ENCODE measurements at places on chromosomes 12 and 14.

DNA sequence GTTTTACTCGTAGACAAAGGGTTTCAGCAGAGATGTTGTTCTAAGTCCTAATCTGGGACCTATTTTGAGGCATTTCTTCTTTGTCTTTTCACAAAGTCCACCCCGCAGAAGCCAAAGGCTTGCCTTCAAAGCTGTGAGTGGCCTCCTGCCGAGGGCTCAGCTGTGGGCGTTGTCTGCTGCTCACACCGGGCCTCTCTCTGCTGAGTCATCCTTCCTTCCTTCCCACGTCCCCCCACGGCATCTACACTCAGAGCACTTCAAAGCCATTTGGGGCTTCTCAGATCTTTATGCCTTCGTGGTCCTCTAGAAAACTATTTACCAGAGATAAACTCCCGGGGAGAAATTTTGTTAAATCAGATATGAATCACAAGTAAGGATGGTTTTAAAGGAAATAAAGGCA, 115.9 kb upstream of the TMPO start:
- DNase-seq: peak; percentile 59

DNA sequence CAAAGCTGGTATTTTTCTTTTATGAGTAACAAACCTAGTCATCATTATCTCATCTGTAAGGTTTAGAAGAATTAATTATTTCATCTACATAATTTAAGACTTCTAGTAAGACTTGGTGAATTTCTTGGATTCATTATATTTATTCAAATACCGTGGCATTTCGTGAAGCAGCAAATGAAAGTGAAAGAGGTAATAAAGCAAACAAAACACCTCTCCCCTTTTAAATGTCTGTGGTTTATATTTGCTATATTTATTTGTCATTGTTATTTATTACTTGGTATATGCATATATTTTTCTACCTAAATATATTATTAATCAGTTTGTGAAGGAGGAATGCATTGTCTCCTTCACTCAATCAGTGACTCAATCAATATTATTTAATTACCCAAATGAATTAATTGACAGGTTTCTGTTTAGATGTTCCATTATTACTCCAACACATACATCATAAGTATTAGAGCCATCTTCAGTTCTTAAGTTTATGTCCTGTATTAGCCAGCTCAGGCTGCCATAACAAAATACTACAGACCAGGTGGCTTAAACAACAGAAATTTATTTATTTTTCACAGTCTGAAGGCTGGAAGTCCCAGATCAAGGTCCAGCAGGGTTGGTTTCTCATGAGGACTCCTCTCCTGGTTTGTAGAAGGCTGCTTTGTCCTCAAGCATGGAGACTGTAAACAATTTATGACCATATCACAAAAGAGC, 6.6 kb downstream of the CFAP54 start:
- DNase-seq: no peak

GRCh38 chr12:58296863-58297262, 355.5 kb downstream of the ATP23 start:
- no peak for DNase-seq

- no peak for DNase-seq
Measured at GRCh38 chr12:79688376-79689060, 2.2 kb downstream of the PAWR start.

DNA sequence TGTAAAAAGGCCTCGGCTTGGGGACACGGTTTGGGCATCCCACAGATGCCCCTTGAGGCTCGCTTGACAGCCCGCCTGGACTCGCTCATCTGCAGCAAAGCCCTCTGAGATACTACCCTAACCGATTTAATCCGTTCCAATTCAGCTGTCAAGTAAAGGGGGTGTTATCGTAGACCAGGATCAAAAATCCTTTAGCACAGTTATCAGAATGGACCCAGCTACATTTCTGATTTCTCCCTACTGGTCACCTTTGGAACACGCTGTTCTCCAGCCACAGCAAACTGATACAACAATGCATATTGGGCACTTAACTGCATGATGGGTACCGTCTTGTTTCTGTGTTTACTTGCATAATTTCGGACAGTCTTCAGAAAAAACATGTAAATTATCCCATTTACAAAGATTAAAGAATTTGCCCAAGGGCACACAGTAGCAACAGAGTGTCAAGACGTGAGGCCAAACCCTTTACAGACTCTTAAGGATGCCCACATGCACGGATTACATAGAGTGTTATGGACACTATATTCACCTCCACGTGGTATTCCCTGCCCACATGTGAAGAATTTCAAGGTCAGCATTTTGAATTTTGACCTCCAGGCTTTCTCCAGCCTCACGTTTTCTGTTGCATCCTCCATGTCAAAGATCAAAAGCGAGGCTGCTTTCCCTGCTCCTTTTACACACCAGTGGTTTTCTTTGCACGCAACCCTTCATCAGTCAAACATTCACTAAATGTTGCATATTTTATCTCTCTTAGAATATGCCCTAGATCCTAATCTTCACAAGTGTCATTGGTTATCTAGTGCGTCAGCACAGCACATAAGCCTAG, 3.2 kb upstream of the DUSP6 start:
- DNase-seq: no peak

DNA sequence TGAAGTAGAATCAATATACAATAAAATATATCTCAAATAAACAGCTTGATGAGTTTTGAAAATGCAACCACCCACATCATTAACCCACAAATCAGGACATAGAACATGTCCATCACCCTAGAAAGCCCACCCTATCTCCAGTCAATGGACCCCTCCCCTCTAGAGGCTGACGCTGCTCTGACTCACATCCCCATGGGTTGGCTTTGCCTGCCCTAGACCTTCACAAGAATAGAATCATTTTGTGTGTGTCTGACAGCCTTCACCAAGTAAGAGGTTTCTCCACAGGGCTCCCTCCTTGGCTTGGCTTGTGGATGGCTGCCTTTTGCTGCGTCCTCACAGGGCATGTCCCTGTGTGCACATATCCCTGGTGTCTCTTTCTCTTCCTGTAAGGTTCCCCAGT, 250.2 kb upstream of the RTL1 start:
- no peak for DNase-seq

DNA sequence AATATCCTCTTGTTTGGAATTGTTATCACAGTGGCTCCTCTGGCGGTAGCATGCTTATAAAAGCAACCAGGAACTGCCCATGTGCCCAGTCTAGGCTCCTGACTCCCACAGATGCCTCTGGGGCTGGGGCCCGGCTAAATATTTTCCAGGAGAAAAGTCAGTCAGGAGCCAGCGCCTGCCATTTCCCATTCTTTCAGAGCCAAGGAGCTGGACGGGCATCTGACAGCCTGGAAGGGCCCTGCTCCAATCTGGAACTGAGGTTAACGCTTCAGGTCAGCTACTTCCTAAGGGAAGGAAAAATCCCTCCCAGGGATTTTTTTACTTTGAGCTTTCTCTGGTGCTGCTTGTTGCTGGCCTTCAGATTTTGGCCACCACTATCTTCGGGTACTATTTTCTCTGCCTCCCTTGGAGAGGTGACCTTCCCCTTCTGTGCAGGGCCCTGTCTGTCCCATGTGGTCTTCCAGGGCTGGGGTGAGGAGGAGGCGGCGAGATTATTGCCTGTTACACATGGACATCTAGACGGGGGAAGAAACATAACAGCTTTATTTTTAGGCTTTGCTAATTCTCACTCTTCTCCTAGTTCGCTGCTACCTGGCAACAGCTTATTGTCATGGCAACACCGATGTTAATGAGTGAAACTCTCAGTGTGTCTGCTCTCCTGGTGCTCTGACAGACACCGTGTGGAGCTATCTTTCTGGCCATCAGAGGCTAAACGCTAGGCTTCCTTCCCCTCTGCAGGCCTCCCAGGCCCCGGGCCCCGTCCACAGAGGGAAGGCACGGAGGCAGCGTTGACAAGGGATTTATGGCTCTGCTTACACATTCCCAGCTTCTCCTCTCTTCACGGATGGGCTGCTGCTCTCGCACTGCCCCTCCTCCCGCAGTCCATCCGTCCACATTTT, 160.4 kb downstream of the CACNA1C start:
- DNase-seq: peak; percentile 40

DNA sequence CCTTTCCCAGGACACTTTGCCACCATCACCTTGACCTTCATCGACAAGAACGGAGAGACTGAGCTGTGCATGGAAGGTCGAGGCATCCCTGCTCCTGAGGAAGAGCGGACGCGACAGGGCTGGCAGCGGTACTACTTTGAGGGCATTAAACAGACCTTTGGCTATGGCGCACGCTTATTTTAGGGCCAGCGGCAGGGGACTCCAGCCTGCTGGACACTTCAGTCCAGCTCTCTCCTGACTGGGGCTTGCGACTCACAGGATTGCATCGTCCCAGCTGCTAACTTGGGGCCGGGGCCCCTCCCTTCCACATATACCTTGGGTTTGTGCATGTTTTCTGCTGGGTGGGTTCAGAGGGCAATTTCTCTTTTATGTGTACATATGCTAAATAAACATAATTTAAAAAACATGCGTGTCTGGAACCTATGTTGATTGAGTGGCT, 11.2 kb downstream of the AHSA1 start:
- no peak for DNase-seq

DNA sequence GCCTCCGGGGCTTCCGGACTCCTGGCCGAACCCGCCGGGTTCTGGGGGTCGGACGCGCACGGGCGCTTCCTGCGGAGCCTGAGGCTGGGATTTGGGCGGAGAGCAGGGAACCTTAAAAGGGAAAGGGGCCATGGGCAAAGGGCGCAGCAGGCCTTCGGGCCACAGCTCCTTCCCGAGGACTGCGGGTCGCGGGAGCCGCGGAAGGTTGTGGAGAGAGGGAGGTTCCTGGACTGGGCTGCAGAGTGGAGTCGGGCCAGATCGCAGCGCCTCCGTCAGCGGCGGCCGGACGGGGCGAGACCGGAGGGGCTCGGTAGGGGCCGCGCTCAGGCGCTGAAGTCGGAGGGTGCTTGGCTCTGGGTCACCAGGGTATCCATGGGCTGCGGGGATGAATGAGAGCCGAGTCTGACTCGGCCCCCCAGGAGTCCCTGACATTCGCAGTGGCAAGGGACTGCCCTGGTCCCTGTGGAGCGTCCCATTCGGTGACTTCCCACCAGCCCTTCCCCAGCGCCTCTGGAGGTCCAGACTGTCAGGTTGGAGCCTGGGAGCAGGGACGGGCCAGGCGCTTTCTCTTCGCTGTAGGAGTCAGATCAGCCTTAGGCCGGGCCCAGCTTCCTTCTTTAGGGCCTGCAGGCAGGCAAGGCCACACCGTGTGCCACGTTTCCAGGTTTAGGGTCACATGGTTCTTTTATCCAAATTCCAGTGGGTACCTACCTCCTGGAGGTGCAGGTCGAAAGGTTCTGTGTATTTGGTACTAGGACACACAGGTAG, 938 bp upstream of the SLC25A29 start:
- DNase-seq: peak; percentile 52

GRCh38 chr12:16670456-16671050, 64.6 kb upstream of the LMO3 start:
- no peak for DNase-seq

- DNase-seq: no peak
Measured at GRCh38 chr12:69231479-69231878, 7.9 kb upstream of the CPSF6 start.

DNA sequence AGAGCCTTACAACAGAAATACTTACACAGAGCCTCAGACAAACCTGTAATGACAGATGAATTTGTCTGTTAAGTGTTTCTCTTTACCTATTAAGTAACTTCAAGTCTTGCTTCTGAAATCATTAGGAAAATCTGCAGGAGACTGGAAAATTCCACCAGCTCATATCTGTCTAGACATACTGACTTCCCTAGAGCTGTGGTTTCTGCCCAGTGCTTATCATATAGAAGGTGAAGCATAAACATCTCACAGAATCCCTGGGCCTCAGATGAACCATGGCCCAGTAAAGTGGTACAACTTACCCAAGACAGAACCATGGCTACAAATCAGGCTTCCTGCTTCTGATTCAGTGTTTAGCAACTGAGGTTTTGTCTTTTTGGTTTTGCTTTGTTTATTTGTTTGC, 91.6 kb downstream of the EGLN3 start:
- no peak for DNase-seq

DNA sequence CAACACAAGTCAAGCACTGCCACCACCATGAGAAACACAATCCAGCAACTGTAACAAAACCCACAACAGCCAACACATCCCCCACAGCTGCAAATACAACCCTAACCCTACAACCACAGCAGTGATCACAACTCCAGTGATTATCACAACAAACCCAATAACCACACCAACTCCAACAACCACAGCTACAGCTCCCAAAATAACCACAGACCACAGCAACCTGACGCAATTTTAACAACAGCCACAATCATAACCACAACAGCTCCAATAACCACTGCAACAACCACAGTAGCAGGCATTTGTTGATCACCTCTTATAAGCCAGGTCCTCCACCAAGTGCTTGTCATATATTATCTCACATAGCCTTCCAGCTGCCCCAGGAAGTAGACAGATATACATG, 42.2 kb upstream of the FAM181A start:
- no peak for DNase-seq

- DNase-seq: no peak
Measured at GRCh38 chr12:66851134-66851533, 172.3 kb upstream of the GRIP1 start.

- DNase-seq: no peak
Measured at GRCh38 chr12:636632-637031, 26.6 kb downstream of the NINJ2 start.

DNA sequence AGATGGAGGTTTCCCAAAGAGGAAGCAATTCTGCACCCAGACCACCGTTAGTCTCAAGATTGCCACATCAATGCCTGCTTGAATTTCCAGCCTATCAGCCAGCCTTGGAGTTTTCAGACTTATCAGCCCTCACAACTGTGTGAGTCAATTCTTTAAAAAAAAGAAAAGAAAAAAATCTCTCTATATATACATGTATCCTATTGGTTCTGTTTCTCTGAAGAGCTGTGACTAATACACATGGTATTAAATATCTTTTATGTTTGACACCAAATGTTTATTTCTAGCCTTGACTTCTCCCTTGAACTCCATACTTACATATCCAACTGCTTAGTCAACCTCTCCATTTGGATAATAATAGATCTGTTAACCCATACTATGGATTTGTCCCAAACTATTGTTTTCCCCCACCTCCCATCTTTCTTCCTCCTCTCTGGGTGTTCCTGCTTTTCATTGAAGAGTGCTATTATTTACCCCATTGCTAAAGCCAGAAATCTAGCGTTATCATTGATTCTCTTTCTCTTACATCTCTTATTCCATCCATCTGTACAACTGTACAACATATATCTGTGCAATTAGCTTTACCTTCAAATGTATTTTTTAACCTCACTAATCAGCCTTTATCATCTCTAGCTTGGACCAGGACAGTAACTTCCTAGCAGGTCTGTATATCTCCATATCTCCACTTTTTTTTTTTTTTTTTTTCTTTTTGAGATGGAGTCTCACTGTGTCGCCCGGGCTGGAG, 22.7 kb upstream of the EID3 start:
- no peak for DNase-seq

DNA sequence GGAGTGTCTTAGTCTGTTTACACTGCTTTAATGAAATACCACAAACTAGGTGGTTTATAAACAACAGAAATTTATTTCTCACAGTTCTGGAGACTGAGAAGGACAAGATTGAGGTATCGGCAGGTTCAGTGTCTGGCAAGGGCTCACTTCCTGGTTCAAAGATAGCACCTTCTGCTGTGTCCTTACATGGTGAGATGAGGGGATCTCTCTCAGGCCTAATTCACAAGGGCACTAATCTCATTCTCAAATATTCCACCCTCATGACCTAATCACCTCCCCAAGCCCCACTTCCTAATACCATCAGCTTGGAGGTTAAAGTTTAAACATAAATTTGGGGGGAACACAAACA, 35.0 kb upstream of the PLEK2 start:
- no peak for DNase-seq

Measured in iPS-NIHi11 (cell line).